Cardiac muscle cell (in vitro differentiated cells and primary cell): ENCODE measurements at places on chromosomes 7 and 10. TPM values are rescaled to one million over a fixed set of nuclear protein-coding genes. Genes with fewer than 3 reads are reported as not detected.
A peak's percentile ranks its signal among the peaks of the same experiment; 100 is the strongest.

GRCh38 chr10:13938950-13939349 is 352.2 kb downstream of the PRPF18 start:
- H3K4me1 ChIP-seq: peaks cover 3% of the 10 kb centered on the region
- H3K27ac ChIP-seq: no peak overlapping the region
- H3K36me3 ChIP-seq: no peaks in the 10 kb centered on the region
- DNase-seq: no peak

DNA sequence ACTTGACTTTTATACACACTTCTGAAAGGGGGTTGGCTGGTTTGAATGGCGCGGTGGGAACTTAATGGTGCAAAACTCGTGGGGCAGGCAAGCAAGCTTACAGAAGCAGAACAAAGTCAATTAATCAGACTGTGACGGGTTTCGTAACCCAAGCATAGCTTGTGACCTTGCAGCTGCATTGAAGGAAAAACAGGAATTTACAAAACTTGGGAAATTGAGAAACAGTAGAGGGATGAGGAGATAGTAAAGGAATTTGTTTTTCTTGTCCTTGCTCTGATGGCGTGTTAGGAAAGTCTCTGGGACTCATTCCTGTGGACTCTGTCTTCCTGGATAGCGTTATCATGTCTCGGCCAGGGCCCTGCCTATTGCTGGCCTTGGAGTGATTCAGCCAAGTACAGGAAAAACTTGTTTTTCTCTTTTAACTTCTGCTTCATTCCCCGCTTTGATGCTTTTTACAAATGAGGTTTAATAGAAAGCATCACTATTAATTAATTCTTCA is 220.0 kb upstream of the KCND2 start:
- H3K4me1 ChIP-seq: no peaks in the 10 kb centered on the region
- H3K4me3 ChIP-seq: no peak overlapping the region
- H3K27ac ChIP-seq: no peak overlapping the region
- H3K36me3 ChIP-seq: no peaks in the 10 kb centered on the region
- no peaks in the 10 kb centered on the region for H3K27me3 ChIP-seq
- DNase-seq: no peak

DNA sequence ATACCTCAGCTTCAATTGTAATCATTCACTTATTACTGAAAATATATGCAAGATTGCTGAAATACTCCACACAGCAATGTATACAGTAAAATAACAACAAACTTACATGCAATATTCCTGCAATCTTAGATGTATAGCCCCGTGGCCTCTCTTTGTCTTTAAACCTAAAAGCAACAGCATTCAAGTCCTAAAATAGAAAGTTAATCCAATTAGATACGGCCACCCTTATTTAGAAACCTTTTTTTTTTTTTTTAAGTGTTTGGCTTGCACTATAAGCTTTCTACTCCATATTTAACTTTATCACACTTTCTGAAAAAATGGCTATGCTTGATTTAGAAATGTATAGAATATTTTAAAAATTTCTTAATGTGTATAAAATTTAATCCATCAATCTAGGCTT is 67.6 kb downstream of the IDE start:
- H3K27ac ChIP-seq: peak overlapping the region; percentile 84
- DNase-seq: no peak
- peaks cover 9% of the 10 kb centered on the region for H3K36me3 ChIP-seq
- H3K4me1 ChIP-seq: peaks cover 33% of the 10 kb centered on the region
- H3K4me3 ChIP-seq: peak overlapping the region; percentile 24

Gene BMI1
- 10.4 and 12.9 TPM in 2 replicates for polyA plus RNA-seq

Gene AHR
- 1.5 and 3.1 TPM in 2 replicates for polyA plus RNA-seq

Gene C10orf105
- polyA plus RNA-seq: 0.85 TPM in 1 of 2 replicates, not detected in the other

Gene OR9A2
- not detected in 2 replicates for polyA plus RNA-seq

Gene MOSPD3
- 67.8 and 83.3 TPM in 2 replicates for polyA plus RNA-seq

DNA sequence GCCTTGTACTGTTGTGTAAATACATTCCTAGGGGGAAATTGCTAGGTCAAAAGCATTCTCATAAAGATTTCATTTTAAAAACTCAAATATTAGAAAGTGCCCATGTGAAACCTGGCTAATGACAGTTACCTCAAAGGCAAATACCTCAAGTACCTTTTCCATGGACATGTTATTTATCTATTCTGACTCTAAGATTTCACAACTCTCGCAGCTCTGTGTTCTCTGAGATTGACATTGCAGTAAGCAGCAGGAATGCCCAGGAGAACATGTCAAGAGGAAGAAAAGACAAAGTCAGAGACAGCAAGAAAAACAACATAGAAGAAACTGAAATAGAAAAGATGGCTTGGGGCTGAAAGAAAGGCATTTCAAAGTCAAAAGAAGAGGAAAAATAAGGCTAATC is 187.4 kb downstream of the CYP26A1 start:
- H3K4me1 ChIP-seq: no peaks in the 10 kb centered on the region
- no peak overlapping the region for H3K27ac ChIP-seq
- no peaks in the 10 kb centered on the region for H3K27me3 ChIP-seq
- DNase-seq: no peak
- no peaks in the 10 kb centered on the region for H3K36me3 ChIP-seq
- no peak overlapping the region for H3K4me3 ChIP-seq

Gene CALCR
- not detected in 2 replicates for polyA plus RNA-seq

GRCh38 chr7:51040787-51041186 is 258.1 kb upstream of the GRB10 start:
- H3K4me1 ChIP-seq: peaks cover 12% of the 10 kb centered on the region
- no peak for DNase-seq
- H3K27me3 ChIP-seq: no peaks in the 10 kb centered on the region
- no peak overlapping the region for H3K4me3 ChIP-seq
- no peaks in the 10 kb centered on the region for H3K36me3 ChIP-seq

GRCh38 chr10:120474956-120475355 is 17.9 kb downstream of the PLPP4 start:
- H3K27me3 ChIP-seq: no peaks in the 10 kb centered on the region
- H3K27ac ChIP-seq: no peak overlapping the region
- H3K4me3 ChIP-seq: no peak overlapping the region

DNA sequence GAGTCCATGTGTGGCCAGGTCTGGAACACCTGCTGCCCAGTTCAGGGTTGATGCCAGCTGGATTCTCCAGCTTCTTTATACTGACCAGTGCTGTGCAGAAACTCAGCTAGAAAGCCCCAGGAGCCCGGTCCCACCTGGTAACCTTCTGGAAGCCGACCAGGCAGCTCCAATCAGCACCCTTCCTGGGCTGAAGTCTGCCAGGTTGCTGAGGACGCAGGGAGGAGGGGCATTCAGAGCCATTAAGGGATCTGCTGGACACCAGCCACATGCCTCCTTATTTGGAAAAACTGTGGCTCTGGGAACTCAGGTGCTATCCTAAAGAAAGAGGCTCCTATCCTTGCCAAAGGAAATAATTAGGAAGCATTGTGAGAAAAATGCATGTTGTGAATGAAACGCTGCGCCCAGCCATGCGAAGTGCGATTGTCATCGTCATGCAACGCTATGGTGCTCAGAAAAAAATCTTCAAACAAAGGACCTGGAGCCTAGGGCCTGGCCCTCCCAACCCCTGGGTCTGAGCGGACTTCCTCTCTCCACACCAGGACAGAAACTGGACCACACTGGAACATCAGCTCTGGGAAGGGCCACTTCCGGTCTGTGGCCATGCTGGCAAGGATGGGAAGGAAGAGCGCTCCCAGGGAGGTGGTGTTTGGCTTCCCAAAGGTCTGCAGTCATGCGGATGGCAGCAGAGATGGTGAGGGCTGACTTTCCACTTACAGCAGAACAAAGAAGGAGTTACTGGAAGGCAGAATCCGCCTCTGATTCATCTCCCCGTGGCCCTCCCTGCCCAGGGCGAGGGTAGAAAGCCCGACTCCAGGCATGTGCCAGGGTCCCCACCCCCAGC is 90.1 kb downstream of the FAM53B start:
- DNase-seq: no peak
- no peak overlapping the region for H3K27ac ChIP-seq
- H3K4me1 ChIP-seq: peaks cover 7% of the 10 kb centered on the region
- no peaks in the 10 kb centered on the region for H3K27me3 ChIP-seq

- no peaks in the 10 kb centered on the region for H3K36me3 ChIP-seq
- H3K27ac ChIP-seq: peak overlapping the region; percentile 16
- no peak for DNase-seq
- no peak overlapping the region for H3K4me3 ChIP-seq
Observed at GRCh38 chr10:22833781-22834180, 94.1 kb upstream of the ARMC3 start.

Gene TWNK
- 6.9 and 12.3 TPM in 2 replicates for polyA plus RNA-seq

Gene LRRN3
- polyA plus RNA-seq: 84.6 and 86.4 TPM in 2 replicates

DNA sequence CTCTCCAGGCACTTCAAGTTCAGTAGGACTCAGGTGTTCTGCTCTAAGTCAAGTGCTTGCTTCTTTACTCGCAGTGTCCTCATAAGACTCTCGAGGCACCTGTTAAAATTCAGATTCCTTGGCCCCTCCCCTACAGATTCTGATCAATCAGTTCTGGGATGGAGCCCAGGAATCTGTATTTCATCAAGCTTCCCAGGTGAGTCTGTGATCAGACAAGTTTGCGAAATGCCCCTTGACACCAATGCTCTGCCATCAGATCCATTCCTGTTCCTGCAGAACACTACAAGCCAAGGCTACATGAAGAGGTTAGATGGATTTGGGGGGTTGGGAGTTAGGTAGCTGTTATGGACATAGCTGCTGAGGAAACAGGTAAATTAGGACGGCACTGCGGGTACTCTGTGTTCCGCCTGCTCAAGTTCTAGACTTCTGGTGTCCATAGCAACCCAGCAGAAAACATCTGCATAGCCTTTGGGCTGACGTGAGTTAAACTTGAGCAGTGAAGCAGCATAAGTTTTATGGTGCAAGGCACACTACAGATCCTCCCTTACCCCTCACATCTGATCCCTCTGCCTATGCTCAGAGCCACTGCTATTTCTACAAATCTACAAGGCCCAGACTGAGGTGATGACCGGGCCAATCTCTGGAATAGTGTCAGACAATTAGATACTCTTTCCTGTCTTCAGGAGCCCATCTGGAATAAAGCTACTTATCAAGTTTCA is 6.8 kb upstream of the NCOA4 start:
- H3K36me3 ChIP-seq: no peaks in the 10 kb centered on the region
- H3K4me3 ChIP-seq: no peak overlapping the region
- no peak for DNase-seq
- H3K4me1 ChIP-seq: peaks cover 5% of the 10 kb centered on the region

GRCh38 chr10:120436439-120437112 is 20.5 kb upstream of the PLPP4 start:
- H3K27me3 ChIP-seq: no peaks in the 10 kb centered on the region
- H3K4me3 ChIP-seq: no peak overlapping the region
- H3K27ac ChIP-seq: no peak overlapping the region
- no peaks in the 10 kb centered on the region for H3K4me1 ChIP-seq

Gene CLDN12
- polyA plus RNA-seq: 23.7 and 31.8 TPM in 2 replicates

Gene NRP1
- 145 and 241 TPM in 2 replicates for polyA plus RNA-seq

- no peaks in the 10 kb centered on the region for H3K27me3 ChIP-seq
- H3K36me3 ChIP-seq: no peaks in the 10 kb centered on the region
- no peak for DNase-seq
- H3K4me1 ChIP-seq: peaks cover 21% of the 10 kb centered on the region
- H3K27ac ChIP-seq: peak overlapping the region; percentile 17
- peak overlapping the region; percentile 44 for H3K4me3 ChIP-seq
Observed at GRCh38 chr10:132332433-132332754, 401 bp downstream of the LRRC27 start.

GRCh38 chr10:12431151-12432101 is 82.1 kb downstream of the CAMK1D start:
- H3K4me1 ChIP-seq: no peaks in the 10 kb centered on the region
- H3K4me3 ChIP-seq: no peak overlapping the region
- no peak for DNase-seq
- no peak overlapping the region for H3K27ac ChIP-seq
- H3K36me3 ChIP-seq: no peaks in the 10 kb centered on the region

GRCh38 chr7:21636694-21637093 is 93.9 kb downstream of the DNAH11 start:
- no peak overlapping the region for H3K4me3 ChIP-seq
- H3K27me3 ChIP-seq: no peaks in the 10 kb centered on the region
- H3K27ac ChIP-seq: no peak overlapping the region
- H3K4me1 ChIP-seq: peaks cover 4% of the 10 kb centered on the region

DNA sequence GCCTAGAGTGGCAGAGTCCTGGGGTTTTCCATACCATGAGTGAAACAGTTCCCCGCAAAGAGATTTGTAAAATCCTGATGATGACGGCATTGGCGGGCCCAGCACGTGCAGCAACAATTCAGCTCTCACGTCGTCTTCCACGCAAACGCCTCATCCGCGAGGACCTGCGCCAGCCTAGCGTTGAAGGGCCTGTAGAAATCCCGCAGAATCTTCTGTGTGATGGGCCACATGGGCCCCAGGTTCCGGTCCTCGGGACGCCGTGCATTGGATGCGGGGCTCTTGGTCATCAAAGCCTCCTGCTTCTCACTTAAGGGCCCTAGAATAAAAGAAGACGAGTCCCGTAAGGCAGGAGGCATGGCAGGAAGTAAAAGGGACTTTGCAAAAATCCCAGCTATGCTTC is 83.4 kb downstream of the CHST15 start:
- DNase-seq: no peak
- no peaks in the 10 kb centered on the region for H3K4me1 ChIP-seq
- no peak overlapping the region for H3K27ac ChIP-seq
- H3K27me3 ChIP-seq: no peaks in the 10 kb centered on the region
- no peak overlapping the region for H3K4me3 ChIP-seq

- H3K27me3 ChIP-seq: no peaks in the 10 kb centered on the region
- H3K36me3 ChIP-seq: no peaks in the 10 kb centered on the region
- H3K4me1 ChIP-seq: peaks cover 17% of the 10 kb centered on the region
Observed at GRCh38 chr7:37483627-37484026, 35.0 kb upstream of the ELMO1 start.

DNA sequence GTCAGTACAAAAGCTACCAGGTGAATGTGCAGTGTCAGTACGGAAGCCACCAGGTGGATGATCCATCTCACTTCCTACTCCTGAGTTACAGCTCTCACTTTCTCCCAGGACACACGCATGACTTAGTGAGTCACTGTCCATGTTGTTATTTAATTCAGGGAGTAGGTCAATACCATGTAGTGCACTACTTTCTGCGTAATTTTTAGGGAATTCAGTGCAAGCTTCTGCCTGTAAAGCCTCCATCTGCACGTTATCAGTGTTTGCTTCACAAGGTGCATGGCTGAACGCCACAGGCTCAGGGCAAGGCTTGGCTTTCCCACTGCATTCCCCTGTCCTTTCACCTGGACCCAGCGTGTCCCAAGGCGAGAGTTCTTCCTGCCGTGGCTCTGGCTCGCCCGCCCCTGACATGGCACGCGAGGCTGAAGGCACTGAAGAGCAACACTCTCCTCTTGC is 59.5 kb downstream of the LARP4B start:
- H3K4me3 ChIP-seq: no peak overlapping the region
- H3K27ac ChIP-seq: peak overlapping the region; percentile 49
- no peak for DNase-seq
- H3K4me1 ChIP-seq: peaks cover 19% of the 10 kb centered on the region
- H3K36me3 ChIP-seq: no peaks in the 10 kb centered on the region
- no peaks in the 10 kb centered on the region for H3K27me3 ChIP-seq

DNA sequence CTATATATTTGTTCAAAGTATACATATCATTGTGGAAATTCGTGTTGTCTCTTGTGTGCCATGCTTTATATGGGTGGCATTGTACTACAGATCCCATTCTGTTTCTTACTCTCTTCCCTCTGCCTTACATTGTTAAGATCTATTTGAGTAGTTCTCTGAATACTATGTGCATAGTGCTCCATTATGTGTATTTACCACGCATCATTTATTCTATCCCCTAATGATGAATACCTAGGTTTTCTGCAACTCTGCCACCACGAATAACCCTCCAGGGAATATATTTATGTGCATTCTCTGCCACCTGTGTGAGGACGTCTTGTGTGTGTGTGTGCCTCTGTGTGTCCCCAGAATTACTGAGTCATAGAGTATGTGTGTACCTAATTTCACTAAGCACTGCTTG is 431.2 kb upstream of the C7orf33 start:
- DNase-seq: no peak
- peaks cover 18% of the 10 kb centered on the region for H3K4me1 ChIP-seq
- no peak overlapping the region for H3K4me3 ChIP-seq
- no peaks in the 10 kb centered on the region for H3K27me3 ChIP-seq

Gene PNLIP
- polyA plus RNA-seq: not detected in 2 replicates
